COR-L47 (cell line): ENCODE measurements at places on chromosomes 13 and 19.

GRCh38 chr13:65855242-65855805 is 1374.8 kb downstream of the PCDH9 start:
- no peak for DNase-seq

DNA sequence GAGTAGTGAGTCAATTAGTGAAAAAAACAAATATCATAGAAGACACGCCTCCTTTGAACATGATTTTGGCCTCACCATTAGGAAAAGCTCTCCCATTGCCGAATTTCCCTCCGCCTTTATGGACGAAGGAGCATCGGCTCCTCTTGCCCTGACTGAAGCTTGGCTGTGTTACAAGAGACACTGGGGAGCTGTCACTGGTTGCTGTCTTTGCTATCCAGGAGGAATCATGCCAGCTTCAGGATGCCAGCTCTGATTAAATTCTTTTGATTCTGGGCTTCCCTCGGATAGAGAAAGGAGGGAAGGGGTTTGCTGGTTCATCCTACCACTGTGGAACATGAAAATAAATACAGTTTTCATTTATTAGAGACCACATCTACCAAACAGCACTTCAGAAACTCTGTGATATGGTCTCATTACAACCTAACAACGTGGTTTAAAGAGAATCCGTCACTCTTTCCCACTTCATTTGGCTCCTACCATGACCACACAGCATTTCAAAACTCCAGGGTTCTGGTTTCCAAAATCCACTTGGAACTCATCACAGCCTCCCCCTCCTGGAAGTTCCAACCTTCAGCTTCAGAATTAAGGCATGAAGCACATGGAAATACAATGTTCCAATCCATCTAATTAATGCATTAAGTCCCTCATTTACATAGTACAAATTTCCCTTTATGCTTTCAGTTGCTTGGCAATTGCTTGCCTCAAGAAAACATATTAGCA is 446.0 kb downstream of the EFNB2 start:
- no peak for DNase-seq

- no peak for DNase-seq
Measured at GRCh38 chr13:94607939-94608338, 6.3 kb downstream of the GPR180 start.

- DNase-seq: no peak
Measured at GRCh38 chr13:72959643-72960042, 99.2 kb upstream of the KLF5 start.

DNA sequence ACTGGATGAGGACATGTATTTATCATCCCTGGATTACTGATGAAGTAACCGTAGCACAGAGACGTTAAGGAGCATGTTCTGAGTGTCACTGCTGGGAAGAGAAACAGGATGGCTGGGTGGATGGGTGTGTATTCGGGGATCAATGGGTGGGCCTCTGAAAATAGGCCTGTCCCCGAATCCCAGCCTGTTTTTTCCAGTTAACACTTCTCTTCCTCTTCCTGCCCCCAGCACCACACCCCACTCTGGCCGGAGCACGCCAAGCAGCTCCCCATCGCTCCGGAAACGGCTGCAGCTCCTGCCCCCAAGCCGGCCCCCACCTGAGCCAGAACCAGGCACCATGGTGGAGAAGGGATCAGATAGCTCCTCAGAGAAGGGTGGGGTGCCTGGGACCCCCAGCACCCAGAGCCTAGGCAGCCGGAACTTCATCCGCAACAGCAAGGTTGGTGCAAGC is 8.8 kb downstream of the GRAMD1A start:
- no peak for DNase-seq

DNA sequence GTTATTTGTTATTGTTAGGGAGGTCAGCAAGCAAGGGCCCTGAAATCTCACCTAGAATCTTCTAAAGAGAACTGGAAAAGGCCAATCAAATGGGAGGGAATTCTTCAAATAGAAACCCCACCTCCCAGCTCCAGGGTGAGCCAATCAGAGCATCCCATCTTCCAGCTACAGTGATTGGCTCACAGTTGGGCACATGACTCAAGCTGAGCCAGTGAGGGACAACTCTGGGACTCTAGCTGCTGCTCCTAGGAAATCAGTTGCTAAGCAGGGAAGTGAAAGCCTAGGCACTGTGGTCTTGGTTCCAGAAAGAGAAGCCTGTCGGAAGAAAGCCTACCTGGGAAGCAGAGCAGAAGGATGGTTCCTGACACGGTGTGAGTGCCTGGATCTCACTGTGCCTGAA is 13.4 kb downstream of the TM6SF2 start:
- DNase-seq: no peak
